ENCODE measurements at places on chromosomes 11 and 22. TPM values are rescaled to one million over a fixed set of nuclear protein-coding genes. Genes with fewer than 3 reads are reported as not detected.

The PHLDA2 gene
- 2.4 TPM for total RNA-seq

The P2RY6 gene
- 0.26 TPM for total RNA-seq

The RFPL3 gene
- not detected for total RNA-seq

The INPP5J gene
- total RNA-seq, result 0.25 TPM

The GNAZ gene
- total RNA-seq, result 0.38 TPM

The UCP2 gene
- total RNA-seq, result 3.7 TPM

The MIOX gene
- 0.13 TPM for total RNA-seq

The NXPE1 gene
- not detected for total RNA-seq

The RELT gene
- 4.8 TPM for total RNA-seq

The CYTH4 gene
- 0.13 TPM for total RNA-seq

The BCL2L13 gene
- total RNA-seq, result 25.7 TPM

The OR2AG2 gene
- under 0.01 TPM for total RNA-seq

The CHID1 gene
- 39.8 TPM for total RNA-seq

The ZC3H12C gene
- 10.5 TPM for total RNA-seq

The KCNJ11 gene
- total RNA-seq, result 0.64 TPM

The MAP6 gene
- 0.26 TPM for total RNA-seq

The DUSP8 gene
- 0.26 TPM for total RNA-seq

The SCGB2A2 gene
- total RNA-seq, result not detected

The TANGO2 gene
- 40.1 TPM for total RNA-seq

The MS4A3 gene
- not detected for total RNA-seq

The FRMD8 gene
- total RNA-seq, result 75.4 TPM

The DEPDC7 gene
- total RNA-seq, result under 0.01 TPM

The CRYBB3 gene
- total RNA-seq, result not detected

The CCDC73 gene
- not detected for total RNA-seq

The PHF21B gene
- total RNA-seq, result not detected

The EIF3M gene
- 228 TPM for total RNA-seq

The NEFH gene
- 0.13 TPM for total RNA-seq

The RBMXL2 gene
- total RNA-seq, result not detected

The RAB36 gene
- total RNA-seq, result 0.77 TPM

The PVALB gene
- total RNA-seq, result not detected

The ROM1 gene
- total RNA-seq, result 2.9 TPM

The IFTAP gene
- 16.8 TPM for total RNA-seq

The DNHD1 gene
- total RNA-seq, result 1.3 TPM

The SMIM35 gene
- not detected for total RNA-seq

The MSANTD4 gene
- total RNA-seq, result 15.4 TPM

The MPEG1 gene
- total RNA-seq, result not detected

The ARVCF gene
- total RNA-seq, result 81.3 TPM

The SSRP1 gene
- total RNA-seq, result 58.3 TPM

The KCNQ1 gene
- total RNA-seq, result under 0.01 TPM

The MS4A6A gene
- 0.63 TPM for total RNA-seq

The OR10D3 gene
- not detected for total RNA-seq

The RASSF10 gene
- total RNA-seq, result 4.8 TPM

The C1QTNF6 gene
- 5.0 TPM for total RNA-seq

The SCGB1C1 gene
- total RNA-seq, result not detected

The OR52I1 gene
- not detected for total RNA-seq

The BTG4 gene
- not detected for total RNA-seq

The CNGA4 gene
- not detected for total RNA-seq

The TRPC6 gene
- total RNA-seq, result 27.6 TPM

The RIMBP3C gene
- 0.13 TPM for total RNA-seq

The TBCEL gene
- 19.3 TPM for total RNA-seq

The TCF20 gene
- total RNA-seq, result 15.1 TPM

The ANO3 gene
- not detected for total RNA-seq

The TMEM126B gene
- total RNA-seq, result 44.3 TPM

The NXPE4 gene
- not detected for total RNA-seq

The OR51B5 gene
- not detected for total RNA-seq

All from dermis microvascular lymphatic vessel endothelial cell (primary cell).